Bronchial epithelial cell (primary cell): ENCODE measurements at places on chromosomes 7 and 10. TPM values are rescaled to one million over a fixed set of nuclear protein-coding genes. Genes with fewer than 3 reads are reported as not detected.

PON3 gene
- 0.64 and 1.3 TPM in 2 replicates for total RNA-seq

RSPH10B2 gene
- 0.51 TPM in 1 of 2 replicates, not detected in the other for total RNA-seq

NODAL gene
- under 0.01 TPM in 1 of 2 replicates, not detected in the other for total RNA-seq

FAM53B gene
- 19.5 and 23.9 TPM in 2 replicates for total RNA-seq

CLDN3 gene
- total RNA-seq, result not detected in 2 replicates

PHKG1 gene
- 0.26 and 0.77 TPM in 2 replicates for total RNA-seq

TSPAN13 gene
- 32.6 and 41.6 TPM in 2 replicates for total RNA-seq

SORBS1 gene
- total RNA-seq, result under 0.01 and 0.13 TPM in 2 replicates

UBE2D1 gene
- 6.7 and 7.6 TPM in 2 replicates for total RNA-seq

C10orf62 gene
- total RNA-seq, result under 0.01 TPM in 1 of 2 replicates, not detected in the other

FEZF1 gene
- not detected in 2 replicates for total RNA-seq

HYAL4 gene
- total RNA-seq, result under 0.01 and 0.13 TPM in 2 replicates

MCM7 gene
- 15.9 and 46.1 TPM in 2 replicates for total RNA-seq

R3HCC1L gene
- 13.7 and 15.7 TPM in 2 replicates for total RNA-seq

MRLN gene
- total RNA-seq, result not detected in 2 replicates

EPO gene
- total RNA-seq, result not detected in 2 replicates
